Right lobe of liver (tissue), 6 donors: ENCODE measurements at places on chromosomes 5 and 9. TPM values are rescaled to one million over a fixed set of nuclear protein-coding genes. Genes with fewer than 3 reads are reported as not detected.

The NUTM2F gene
- total RNA-seq, result not detected

The NEURL1B gene
- total RNA-seq, result 9.8 TPM

The EFNA5 gene
- 1.3 TPM for total RNA-seq

The ACTBL2 gene
- not detected for total RNA-seq

The HTR4 gene
- total RNA-seq, result not detected

The GPX8 gene
- total RNA-seq, result 1.7 TPM
